ENCODE measurements at places on chromosomes 4 and X.

DNA sequence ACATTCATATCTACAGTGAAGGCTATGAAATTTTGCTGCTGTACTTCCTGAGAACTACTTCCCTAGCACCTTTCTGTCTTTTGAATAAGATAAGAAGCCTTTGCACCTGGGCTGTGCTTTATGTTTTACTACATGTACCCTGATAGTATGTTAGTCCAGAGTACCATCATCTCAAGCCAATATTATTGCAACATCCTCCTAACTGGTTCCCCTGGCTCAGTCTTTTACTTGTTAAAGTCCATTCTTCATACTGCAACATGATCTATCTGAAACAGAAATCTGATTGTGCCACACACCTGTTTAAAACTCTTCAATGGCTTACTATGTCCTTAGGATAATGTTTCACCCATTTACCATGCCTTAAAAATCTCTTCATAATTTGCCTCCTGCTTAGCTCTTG, 102.3 kb downstream of the AGTR2 start:
- no peak for DNase-seq

- DNase-seq, result no peak
Measured at GRCh38 chr4:173246719-173247118, 78.1 kb downstream of the GALNT7 start.

- DNase-seq, result no peak
Measured at GRCh38 chr4:1576304-1576960, 107.7 kb downstream of the FAM53A start.

DNA sequence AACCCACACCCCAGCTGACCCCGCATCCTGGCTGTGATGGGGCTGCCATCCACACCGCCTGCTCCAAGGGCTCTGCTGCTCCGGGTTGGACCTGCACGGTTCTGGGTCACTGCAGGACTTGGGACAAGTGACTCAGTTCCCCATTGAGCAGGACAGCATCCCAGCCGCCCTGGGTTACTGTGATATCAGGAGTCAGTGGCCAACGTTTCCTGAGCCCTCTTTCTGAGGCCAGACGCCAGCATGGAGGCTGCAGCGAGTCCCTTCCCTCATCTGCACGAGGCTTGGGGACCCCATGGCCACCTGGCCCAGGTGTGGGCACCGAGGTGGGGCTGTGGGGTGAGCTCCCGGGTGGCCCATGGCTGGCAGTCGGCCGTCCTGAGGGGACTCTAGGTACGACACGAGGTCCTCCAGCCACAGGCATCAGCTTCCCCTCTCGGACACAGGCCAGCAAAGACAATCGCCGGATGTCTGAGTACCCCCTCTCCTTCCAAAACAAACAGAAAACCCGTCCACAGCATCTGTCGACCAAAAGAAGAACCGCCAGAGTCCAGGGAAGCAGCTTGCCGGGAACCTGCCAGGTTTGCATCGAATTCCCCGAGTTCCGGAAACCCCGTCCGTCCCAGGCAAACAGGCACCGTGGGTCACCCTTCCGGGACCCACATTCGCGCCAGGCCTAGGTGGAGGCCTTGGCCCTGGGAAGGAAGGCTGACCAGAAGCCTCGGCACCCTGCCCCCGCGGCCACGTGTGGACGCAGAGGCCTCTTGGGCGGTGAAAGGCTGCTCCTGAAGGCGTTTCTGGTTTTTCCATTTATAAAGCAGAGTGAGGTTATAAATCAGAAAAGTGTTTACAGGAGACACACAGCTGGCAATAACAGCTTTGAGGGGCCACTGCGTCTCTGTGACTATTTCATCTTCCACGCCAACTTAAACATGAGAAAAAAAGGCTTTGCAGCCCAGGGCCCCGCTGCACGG, 136.0 kb downstream of the FAM53A start:
- DNase-seq, result no peak

GRCh38 chrX:143634663-143635455, 1.0 kb downstream of the SLITRK4 start:
- no peak for DNase-seq

DNA sequence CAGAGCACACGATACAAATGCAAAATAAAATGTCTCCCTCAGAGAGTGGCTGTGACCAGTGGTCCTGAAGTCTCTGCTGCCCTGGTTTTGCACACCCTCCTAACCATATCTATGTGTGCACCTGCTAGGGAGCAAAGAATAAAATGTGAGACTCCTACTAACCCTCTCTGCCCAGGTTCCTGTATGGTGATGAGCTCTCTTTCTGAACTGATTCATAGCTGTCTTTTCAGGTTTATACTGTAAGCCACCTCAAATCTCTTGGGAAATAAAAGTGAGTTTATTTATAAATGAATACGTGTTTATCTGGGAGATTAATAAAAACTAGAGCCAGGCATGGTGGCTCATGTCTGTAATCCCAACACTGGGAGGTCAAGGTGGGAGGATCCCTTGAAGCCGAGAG, 126.0 kb upstream of the RBPJ start:
- no peak for DNase-seq

DNA sequence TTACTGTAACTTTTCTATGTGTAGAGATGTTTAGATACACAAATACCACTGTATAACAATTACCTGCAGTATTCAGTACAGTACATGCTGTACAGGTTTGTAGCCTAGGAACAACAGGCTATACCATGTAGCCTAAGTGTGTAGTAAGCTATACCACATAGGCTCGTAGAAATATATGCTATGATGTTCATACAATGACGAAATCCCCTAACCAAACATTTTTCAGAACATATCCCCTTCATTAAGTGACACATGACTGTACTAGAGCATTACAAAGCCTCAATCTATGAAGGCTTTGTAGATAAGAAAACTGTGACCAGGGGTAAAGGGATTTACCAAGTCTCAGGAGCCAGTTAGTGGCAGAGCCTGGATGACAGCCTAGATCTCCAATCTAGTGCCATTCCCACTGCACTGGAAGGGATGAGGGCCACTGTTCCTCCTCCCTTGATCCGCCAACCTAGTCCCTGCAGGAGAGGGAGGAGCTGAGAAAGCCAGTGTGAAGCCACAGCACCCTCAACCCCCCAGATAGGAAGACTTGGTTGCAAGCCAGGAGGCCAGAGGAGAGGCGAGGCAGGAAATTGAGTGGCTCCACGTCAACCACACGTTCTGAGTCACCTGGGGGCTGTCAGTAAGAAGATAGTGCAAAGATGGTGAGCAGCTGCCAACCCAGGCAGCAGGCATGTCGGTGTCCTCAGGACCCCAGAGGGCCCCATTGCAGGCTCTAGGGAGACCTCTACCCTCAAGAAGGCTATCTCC, 227.7 kb downstream of the BCOR start:
- DNase-seq, result no peak

- DNase-seq, result no peak
Measured at GRCh38 chr4:123510221-123510620, 113.6 kb downstream of the SPRY1 start.

DNA sequence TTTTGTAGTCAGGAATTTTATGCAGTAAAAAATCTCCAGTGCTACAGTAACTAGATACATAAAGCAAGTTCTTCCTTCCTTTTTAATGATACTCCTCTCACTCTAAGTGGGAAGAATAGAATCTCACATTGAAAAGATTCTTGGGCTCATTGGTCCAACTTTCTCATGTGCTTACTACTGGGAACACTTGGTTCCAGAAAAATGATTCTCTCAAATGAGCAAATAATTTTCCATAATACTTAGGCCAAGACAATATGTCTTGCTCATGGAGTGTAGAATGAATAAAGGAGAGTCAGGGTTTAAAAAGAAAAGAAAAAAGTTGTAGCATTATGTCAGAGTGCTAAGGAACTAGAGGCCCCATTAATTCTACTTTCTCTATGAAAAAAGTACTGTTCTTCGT, 197.8 kb downstream of the RASL11B start:
- no peak for DNase-seq

DNA sequence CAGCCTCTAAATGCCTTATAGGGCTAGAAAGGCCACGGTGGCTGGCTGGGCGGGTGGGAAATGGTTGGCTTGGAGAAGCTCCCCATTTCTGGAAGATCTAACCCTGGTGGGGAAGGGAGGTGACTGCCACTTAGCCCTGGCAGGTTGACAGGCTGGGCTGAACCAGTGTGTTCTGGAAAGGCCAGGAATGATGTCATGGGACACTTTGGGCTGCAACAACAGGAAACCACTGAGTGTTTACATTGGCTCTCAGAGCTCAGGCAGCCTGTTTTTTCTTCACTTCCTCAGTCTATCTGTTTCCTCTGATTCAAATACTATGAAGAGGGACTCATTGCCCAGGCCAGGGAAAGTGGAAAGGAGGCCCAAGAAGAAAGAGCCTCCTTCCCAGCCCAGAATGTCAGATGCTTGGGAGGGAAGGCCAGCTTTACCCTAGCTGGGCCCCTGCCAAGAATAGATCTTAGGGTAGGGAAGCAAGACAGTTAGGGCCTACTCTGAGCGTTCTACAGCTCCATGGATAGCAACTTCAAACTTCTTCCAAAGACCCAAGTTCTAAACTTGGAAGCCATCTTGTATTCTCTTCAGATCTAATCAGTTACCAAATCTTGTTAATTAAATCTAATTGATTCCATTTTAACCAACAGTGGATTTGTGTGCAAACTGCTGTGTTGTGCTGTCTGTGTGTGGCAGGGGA, 65.8 kb upstream of the MSN start:
- DNase-seq, result peak; percentile 67

DNA sequence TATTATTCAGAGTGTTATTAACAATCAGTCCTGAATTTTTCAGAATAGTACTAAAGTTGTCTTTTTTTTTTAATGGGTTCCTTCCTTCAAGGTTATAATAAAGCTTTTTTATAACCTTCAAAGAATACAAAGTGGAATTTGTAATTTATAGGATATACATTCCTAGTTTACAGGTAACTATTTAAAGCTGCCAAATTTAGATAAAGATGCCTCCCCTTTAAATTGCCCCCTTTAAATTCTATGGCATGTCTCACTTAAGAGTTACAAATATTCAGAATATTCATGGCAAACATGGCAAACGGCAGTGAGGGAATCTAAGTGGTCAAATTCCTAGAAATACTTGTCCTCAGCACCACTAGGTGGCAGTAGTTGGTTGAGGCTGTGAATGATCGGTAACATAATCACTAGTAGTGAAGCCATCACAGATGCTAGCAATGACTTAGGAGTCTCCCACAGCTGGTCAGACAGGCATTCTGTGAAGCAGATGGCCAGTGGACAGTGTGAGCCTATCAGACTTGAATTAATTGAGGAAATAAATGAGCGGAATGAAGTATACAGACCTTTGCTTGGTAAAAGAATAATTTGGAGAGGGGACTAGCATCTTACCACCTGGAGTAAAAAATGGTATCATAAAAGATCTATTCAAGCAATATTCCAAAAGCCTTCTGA, 86.4 kb downstream of the CBR4 start:
- DNase-seq, result no peak

GRCh38 chr4:39714166-39714565, 16.2 kb downstream of the UBE2K start:
- no peak for DNase-seq

GRCh38 chr4:99395595-99396364, 39.4 kb downstream of the ADH7 start:
- DNase-seq, result no peak

All from AG09319 (cell line).